ENCODE measurements at places on chromosomes 2 and 18. TPM values are rescaled to one million over a fixed set of nuclear protein-coding genes. Genes with fewer than 3 reads are reported as not detected.

Gene IL36G
- not detected for total RNA-seq

Gene MBP
- 7.7 TPM for total RNA-seq

Gene CHRNG
- not detected for total RNA-seq

Gene STON1
- 14.5 TPM for total RNA-seq

Gene SPEG
- 36.2 TPM for total RNA-seq

Gene ATL2
- 87.5 TPM for total RNA-seq

Gene IL37
- not detected for total RNA-seq

Gene REG3G
- total RNA-seq: not detected

Gene TDRD15
- not detected for total RNA-seq

Gene VAMP8
- 0.23 TPM for total RNA-seq

Gene PSMA8
- total RNA-seq: not detected

Gene HK2
- 62.4 TPM for total RNA-seq

Gene CCDC74B
- 4.8 TPM for total RNA-seq

Gene ANKRD62
- not detected for total RNA-seq

Gene STK25
- 180 TPM for total RNA-seq

Gene HOXD4
- 0.30 TPM for total RNA-seq

Gene TMEM37
- not detected for total RNA-seq

Gene SIGLEC15
- 2.5 TPM for total RNA-seq

Gene TFCP2L1
- total RNA-seq: not detected

Gene ESPNL
- 1.5 TPM for total RNA-seq

Gene IGFBP2
- 8.9 TPM for total RNA-seq

Gene RAB31
- total RNA-seq: 64.1 TPM

Gene TRIM54
- not detected for total RNA-seq

Gene FNDC4
- 10.7 TPM for total RNA-seq

Gene PLGLB2
- 0.30 TPM for total RNA-seq

Gene MTX2
- 18.1 TPM for total RNA-seq

Gene STAMBP
- total RNA-seq: 23.5 TPM

Gene PDCL3
- 17.3 TPM for total RNA-seq

Gene GALNT3
- total RNA-seq: 5.4 TPM

Gene ARHGEF4
- total RNA-seq: 7.4 TPM

Gene AFF3
- 3.8 TPM for total RNA-seq

Gene TEX261
- 39.8 TPM for total RNA-seq

Gene NCKAP5
- total RNA-seq: 9.2 TPM

Gene TLX2
- not detected for total RNA-seq

Gene TGFA
- 0.28 TPM for total RNA-seq

Data from smooth muscle cell of the umbilical artery (primary cell).